ENCODE measurements at places on chromosomes 16 and 17.

DNA sequence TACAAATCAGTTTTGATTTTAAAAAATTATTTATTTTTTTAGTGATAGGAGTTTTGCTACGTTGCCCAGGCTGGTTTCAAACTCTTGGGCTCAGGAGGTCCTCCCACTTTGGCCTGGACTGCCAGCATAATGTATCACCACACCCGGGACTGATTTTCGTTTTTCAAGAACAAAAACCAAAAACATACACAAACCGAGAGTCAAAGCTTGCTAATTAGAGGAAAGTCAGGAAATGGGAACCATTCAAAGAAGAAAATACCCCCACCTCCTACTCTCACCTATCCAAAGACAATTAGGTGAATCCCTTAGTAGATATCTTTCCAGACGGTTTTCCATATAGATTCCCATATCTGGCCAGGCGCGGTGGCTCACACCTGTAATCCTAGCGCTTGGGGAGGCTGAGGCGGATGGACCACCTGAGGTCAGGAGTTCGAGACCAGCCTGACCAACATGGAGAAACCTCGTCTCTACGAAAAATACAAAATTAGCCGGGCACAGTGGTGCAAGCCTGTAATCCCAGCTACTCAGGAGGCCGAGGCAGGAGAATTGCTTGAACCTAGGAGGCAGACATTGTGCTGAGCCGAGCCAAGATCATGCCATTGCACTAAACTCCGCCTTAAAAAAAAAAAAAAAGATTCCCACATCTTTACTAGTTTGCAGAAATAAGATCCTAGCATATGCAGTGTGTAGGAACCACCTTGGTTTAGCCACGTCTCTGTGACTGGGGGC lies 883 bp upstream of the SPN start:
- no peak for DNase-seq

- no peak for DNase-seq
These were observed 210.0 kb upstream of the DYNLRB2 start for GRCh38 chr16:80330803-80331202.

- no peak for DNase-seq
These were observed 2.2 kb downstream of the SP2 start for GRCh38 chr17:47898241-47898640.

DNA sequence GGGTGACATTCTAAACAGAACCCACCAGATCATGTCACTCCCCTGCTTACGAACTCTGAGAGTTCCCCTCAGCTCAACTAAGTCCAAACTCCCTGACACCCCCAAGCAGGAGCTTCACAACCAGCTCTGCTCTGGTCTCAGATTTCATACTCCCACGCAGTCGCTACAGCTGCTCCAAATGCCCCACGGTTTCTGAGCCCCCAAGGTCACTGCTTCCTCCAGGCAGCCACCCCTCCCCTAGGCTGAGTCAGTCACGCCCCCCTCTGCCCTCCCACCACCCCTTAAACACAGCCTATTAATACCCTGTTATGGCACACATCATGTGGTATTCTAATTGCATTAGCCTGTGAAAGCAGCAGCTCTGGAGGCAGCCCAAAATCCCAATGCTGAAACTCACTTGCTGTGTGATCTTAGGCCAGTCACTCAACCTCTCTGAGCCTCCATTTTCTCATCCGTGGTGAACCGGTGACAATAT lies 51.5 kb downstream of the GSG1L start:
- DNase-seq: no peak

GRCh38 chr16:3479654-3480216 lies 15.6 kb downstream of the C16orf90 start:
- DNase-seq: no peak

DNA sequence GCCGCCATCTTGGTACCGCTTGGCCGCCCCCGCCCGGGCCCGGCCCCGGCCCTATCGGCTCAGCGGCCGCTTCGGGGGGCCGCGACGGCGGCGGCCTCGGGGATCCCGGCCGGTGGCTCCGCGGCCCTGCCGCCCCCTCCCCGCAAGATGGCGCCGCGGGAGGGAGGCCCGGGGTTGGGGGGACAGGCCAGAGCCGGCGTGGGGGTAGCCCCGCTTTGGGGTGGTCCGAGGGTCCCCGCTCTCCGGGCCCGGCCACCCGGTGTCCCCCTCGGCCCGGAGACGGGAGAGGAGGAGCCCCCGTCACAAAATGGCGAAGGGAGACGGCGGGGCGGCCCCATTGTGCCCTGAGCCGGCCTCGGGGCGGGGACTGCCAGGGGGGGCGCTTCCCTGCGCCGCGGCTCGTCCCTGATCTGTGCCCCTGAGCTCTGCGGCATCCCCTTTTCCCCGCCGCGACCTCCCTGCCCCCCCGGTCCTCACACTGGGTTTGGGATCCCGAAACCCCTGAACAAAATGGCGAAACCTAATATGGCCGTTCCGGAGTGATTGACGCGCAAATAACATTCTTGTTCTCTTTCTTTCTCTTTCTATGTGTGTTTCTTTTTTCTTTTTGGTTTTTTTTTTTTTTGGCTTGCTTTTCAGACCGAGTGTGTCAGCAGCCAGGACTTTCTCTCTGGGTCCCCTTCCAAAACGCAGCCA lies 986 bp downstream of the HAPSTR1 start:
- DNase-seq: peak; percentile 18

- peak; percentile 77 for DNase-seq
These were observed 1.1 kb upstream of the MLLT6 start for GRCh38 chr17:38703742-38704605.

- no peak for DNase-seq
These were observed 11.3 kb downstream of the TBX4 start for GRCh38 chr17:61463316-61464129.

- DNase-seq: no peak
These were observed 140.9 kb upstream of the WSB1 start for GRCh38 chr17:27153005-27153404.

GRCh38 chr16:79714440-79714839 lies 113.9 kb upstream of the MAF start:
- no peak for DNase-seq

- no peak for DNase-seq
These were observed 15.2 kb downstream of the PRKCA start for GRCh38 chr17:66317629-66318028.

GRCh38 chr17:73973586-73974409 lies 229.7 kb upstream of the RPL38 start:
- no peak for DNase-seq
